ENCODE measurements at places on chromosomes 5 and 9.
A peak's percentile ranks its signal among the peaks of the same experiment; 100 is the strongest.

DNA sequence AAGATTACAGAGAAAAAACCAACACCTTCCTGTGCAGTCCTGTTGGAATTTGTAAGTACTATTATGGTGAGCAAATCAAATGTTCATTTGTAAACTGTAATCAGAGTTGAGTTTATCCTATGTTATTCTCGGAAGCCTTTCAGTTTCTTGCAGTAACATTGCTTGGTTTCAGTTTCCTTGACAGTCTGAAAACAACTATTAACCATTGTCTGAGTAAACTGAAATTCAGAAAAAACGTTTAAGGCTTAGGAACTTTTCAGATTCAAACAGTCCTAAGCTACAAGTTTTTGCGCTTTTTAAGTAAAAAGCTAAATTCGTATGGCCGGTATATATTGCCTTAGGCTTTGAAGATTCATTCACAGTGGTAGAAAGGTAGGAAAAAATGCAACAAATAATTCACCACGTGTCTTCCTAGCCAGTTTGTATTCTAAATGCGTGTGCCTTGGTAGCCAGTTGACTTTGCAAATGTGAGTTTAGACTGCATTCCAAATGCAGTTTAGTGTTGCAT lies 2.5 kb downstream of the GPBP1 start:
- peaks cover 5% of the 10 kb centered on the region for H3K36me3 ChIP-seq
- H3K27ac ChIP-seq, result peak overlapping the region; percentile 99
- DNase-seq, result no peak
- H3K27me3 ChIP-seq, result no peaks in the 10 kb centered on the region
- H3K4me3 ChIP-seq, result peak overlapping the region; percentile 87

DNA sequence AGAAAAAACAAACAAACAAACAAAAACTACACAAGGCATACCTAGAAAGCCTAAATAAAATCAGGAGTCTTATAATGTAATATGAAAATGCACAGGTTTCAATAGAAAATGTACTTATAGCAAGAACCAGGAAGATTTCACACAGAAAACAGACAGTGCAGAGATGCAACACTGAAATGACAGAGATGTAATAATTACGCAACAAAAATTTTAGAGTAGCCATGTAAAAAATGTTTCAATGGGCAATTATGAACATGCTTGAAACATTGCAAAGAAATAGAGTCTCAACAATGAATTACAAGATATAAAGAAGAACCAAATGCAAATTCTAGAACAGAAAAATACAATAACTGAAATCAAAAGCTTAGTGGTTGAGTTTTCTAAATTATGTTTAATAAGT lies 405.9 kb downstream of the PLK2 start:
- H3K36me3 ChIP-seq, result no peaks in the 10 kb centered on the region
- H3K4me3 ChIP-seq, result no peak overlapping the region
- no peaks in the 10 kb centered on the region for H3K4me1 ChIP-seq
- no peaks in the 10 kb centered on the region for H3K27me3 ChIP-seq

- H3K27me3 ChIP-seq, result no peaks in the 10 kb centered on the region
- H3K4me1 ChIP-seq, result no peaks in the 10 kb centered on the region
- DNase-seq, result no peak
- H3K36me3 ChIP-seq, result no peaks in the 10 kb centered on the region
- no peak overlapping the region for H3K4me3 ChIP-seq
Measured at GRCh38 chr5:20694121-20694520, 706.1 kb upstream of the CDH18 start.

GRCh38 chr9:129497813-129498450 lies 123.0 kb downstream of the C9orf50 start:
- no peak overlapping the region for H3K4me3 ChIP-seq
- H3K36me3 ChIP-seq, result no peaks in the 10 kb centered on the region
- peaks cover 9% of the 10 kb centered on the region for H3K27me3 ChIP-seq
- H3K4me1 ChIP-seq, result peaks cover 9% of the 10 kb centered on the region
- no peak overlapping the region for H3K27ac ChIP-seq

- peaks cover 3% of the 10 kb centered on the region for H3K27me3 ChIP-seq
- no peaks in the 10 kb centered on the region for H3K36me3 ChIP-seq
- no peak overlapping the region for H3K27ac ChIP-seq
- no peak for DNase-seq
- no peaks in the 10 kb centered on the region for H3K4me1 ChIP-seq
- no peak overlapping the region for H3K4me3 ChIP-seq
Measured at GRCh38 chr9:88988796-88989641, 2.2 kb upstream of the S1PR3 start.

DNA sequence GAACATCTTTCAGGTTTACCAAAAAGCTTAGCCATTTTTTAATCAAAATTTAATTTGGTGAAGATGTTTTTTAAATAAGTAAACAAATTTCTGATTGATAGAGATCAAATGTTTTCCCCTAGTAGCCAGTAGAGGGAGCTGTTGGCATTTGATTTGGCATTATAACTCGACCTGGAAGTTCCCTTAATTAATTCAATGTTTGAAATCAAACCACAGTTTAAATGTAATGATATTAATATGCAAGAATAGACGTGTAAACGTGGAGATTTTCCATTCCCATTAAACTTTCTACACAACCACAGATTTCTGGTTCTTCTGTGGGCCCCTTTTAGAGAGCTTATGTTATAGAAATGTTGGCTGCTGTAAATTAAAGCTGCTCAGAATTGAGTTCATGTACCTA lies 148.1 kb upstream of the MPDZ start:
- no peak for DNase-seq
- H3K36me3 ChIP-seq, result no peaks in the 10 kb centered on the region
- no peak overlapping the region for H3K27ac ChIP-seq
- no peak overlapping the region for H3K4me3 ChIP-seq
- H3K4me1 ChIP-seq, result no peaks in the 10 kb centered on the region
- H3K27me3 ChIP-seq, result no peaks in the 10 kb centered on the region

GRCh38 chr5:69449511-69449910 lies 34.6 kb downstream of the MARVELD2 start:
- H3K27me3 ChIP-seq, result no peaks in the 10 kb centered on the region
- no peaks in the 10 kb centered on the region for H3K36me3 ChIP-seq
- DNase-seq, result no peak
- no peak overlapping the region for H3K4me3 ChIP-seq
